ENCODE measurements at places on chromosomes 6 and 20. TPM values are rescaled to one million over a fixed set of nuclear protein-coding genes. Genes with fewer than 3 reads are reported as not detected.

The HLA-DPA1 gene
- 19.6 TPM for polyA plus RNA-seq

The SLC22A23 gene
- 10.4 TPM for polyA plus RNA-seq

DNA sequence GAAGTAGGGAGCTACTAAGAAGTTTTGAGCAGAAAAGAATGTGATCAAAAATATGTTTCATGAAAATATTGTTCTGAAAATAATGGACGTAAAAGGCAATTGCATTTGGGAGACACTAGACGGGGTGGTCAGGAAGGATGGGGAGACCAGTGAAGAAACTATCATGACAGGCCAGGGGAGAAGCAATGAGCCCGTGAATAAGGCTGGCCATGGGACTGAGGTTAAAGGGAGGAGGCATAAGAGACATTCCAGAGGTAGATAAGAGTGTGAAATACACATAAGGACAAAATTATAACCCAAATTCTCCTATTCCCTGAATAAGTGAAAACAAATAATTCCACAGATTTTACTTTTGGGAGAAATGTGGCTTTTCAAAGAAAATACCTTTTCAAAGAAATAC, 51.7 kb downstream of the MARCKS start:
- no peak for DNase-seq

- DNase-seq = no peak
Measured at GRCh38 chr6:70264306-70264705, 38.6 kb downstream of the COL9A1 start.

- DNase-seq = no peak
Measured at GRCh38 chr6:83711958-83712357, 3.1 kb upstream of the SNAP91 start.

- no peak for DNase-seq
Measured at GRCh38 chr6:141685416-141685815, 447.3 kb upstream of the GJE1 start.

GRCh38 chr20:3785240-3786125, 1.1 kb downstream of the CENPB start:
- no peak for DNase-seq

DNA sequence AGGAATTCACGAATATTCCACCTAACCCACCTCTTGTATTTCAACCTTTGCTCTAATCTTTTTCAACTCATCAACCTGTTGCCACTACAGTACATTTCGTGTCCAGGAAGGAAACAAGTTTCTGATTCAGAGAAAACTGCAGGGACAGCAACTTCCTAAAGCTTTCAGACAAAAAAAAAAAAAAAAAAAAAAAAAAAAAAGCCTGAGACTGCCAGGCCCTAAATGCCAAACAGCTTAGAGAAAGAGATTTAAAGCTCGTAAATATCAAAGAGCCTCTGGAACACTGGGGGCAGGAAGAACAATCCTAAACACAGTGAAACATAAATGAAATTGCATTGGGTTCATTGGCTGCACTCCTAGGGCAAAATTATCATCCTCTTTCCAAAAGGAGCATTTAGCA, 411.2 kb upstream of the SPTLC3 start:
- DNase-seq = no peak
